Endothelial cell of umbilical vein (primary cell): ENCODE measurements at places on chromosomes 7 and 10. TPM values are rescaled to one million over a fixed set of nuclear protein-coding genes. Genes with fewer than 3 reads are reported as not detected.

ASCC1 gene
- total RNA-seq: 24.9 and 28.2 TPM in 2 replicates

KBTBD2 gene
- 36.6 and 37.0 TPM in 2 replicates for total RNA-seq

FAM237B gene
- not detected in 2 replicates for total RNA-seq

KLHDC10 gene
- 28.6 and 31.3 TPM in 2 replicates for total RNA-seq

UNCX gene
- not detected in 2 replicates for total RNA-seq

PALD1 gene
- total RNA-seq: 62.1 and 73.3 TPM in 2 replicates

CACNA2D1 gene
- 38.6 and 42.1 TPM in 2 replicates for total RNA-seq

ZDHHC16 gene
- total RNA-seq: 52.0 and 53.2 TPM in 2 replicates

PON1 gene
- not detected in 2 replicates for total RNA-seq

SPDYE2 gene
- not detected in 2 replicates for total RNA-seq

DNA sequence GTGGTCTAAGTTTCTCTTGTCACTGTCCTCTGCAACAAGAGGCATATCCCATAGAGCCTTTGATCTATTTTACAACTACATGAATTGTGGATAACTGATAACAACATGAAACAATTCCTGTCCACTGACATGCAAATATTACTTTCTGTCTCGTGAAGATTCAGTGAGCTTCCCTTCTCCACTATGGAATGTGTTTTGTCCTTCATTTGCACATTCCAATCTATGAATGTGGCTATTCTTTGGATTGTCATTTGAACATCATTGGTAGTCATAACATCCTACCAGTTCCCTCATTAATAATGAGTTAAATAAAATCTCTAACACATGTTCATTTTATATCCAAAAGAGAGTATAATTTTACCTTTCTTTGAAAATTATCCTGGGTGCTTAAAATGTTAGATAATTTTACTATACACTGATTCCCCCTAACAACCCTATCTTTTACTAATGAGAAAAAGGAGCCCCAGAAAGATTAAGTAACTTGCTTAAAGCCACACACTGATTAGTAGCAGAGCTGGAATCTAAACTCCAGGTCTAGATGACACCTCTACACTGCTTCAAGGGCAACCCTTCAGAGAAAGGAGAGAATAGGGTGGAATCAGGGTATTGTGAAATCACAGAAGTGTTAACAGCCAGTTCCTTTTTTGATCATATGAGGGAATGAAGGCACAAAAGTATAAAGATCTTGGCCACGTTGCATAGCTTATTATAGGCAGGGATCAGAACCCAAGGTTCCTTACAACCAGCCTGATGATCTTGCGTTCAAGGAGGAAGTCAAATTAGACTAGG is 39.1 kb downstream of the PDE1C start:
- no peaks in the 10 kb centered on the region for H3K36me3 ChIP-seq
- no peaks in the 10 kb centered on the region for H3K4me1 ChIP-seq
- no peaks in the 10 kb centered on the region for H3K27me3 ChIP-seq
- H3K4me3 ChIP-seq: no peak overlapping the region

GRCh38 chr7:99368750-99369389 is 5.7 kb upstream of the ARPC1B start:
- H3K27ac ChIP-seq: no peak overlapping the region
- H3K36me3 ChIP-seq: peaks cover 11% of the 10 kb centered on the region
- H3K4me3 ChIP-seq: no peak overlapping the region
- no peaks in the 10 kb centered on the region for H3K27me3 ChIP-seq
- no peaks in the 10 kb centered on the region for H3K4me1 ChIP-seq

GRCh38 chr7:138513344-138513871 is 53.3 kb downstream of the TRIM24 start:
- H3K4me1 ChIP-seq: no peaks in the 10 kb centered on the region
- DNase-seq: no peak
- no peak overlapping the region for H3K4me3 ChIP-seq
- peaks cover 2% of the 10 kb centered on the region for H3K36me3 ChIP-seq

- H3K27me3 ChIP-seq: no peaks in the 10 kb centered on the region
- H3K4me3 ChIP-seq: peak overlapping the region; percentile 81
- DNase-seq: no peak
- peaks cover 12% of the 10 kb centered on the region for H3K4me1 ChIP-seq
Observed at GRCh38 chr10:14839305-14839695, 1.2 kb downstream of the HSPA14 start.

DNA sequence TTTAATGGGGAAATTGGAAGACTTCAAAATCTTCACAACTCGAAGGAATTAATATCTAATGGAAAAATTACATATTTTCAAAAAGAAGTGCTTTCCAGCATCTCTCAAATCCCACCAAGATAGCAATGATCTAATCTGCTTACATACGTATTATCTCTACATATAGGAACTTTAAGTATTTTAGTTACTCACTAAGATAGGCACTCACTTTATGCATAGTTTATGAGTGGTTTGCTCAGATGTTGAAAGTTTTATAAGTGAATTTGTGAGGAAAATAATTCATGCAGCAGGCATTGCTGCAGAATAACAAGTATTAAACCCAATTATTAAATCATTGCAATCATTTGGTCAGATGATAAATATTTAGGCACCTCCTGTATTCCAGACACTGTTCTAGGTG is 2.3 kb upstream of the CYTH3 start:
- H3K36me3 ChIP-seq: no peaks in the 10 kb centered on the region
- no peak for DNase-seq
- H3K27me3 ChIP-seq: peaks cover 3% of the 10 kb centered on the region
- peaks cover 9% of the 10 kb centered on the region for H3K4me1 ChIP-seq
- no peak overlapping the region for H3K4me3 ChIP-seq

DNA sequence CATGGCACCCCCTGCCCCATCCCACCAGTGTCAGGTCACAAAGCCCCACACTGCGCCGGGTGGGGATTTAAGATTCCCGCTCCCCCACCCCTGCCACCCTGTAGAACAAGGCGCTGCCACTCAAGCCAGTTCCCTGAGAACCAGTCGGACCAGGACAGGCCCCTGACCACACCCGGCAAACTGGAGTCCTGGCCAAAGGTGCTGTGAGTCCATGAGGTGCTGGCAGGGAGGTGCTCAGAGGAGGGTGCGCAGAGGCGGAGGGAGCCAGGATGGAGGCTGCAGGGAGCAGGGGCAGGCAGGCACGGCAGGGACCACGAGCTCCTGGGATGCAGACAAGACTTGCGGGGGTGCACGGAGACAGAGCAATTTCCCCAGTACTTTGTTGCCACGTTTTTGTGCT is 19.7 kb upstream of the GDI2 start:
- peaks cover 4% of the 10 kb centered on the region for H3K27me3 ChIP-seq
- H3K4me3 ChIP-seq: no peak overlapping the region
- no peaks in the 10 kb centered on the region for H3K36me3 ChIP-seq
- H3K27ac ChIP-seq: no peak overlapping the region
- no peak for DNase-seq

DNA sequence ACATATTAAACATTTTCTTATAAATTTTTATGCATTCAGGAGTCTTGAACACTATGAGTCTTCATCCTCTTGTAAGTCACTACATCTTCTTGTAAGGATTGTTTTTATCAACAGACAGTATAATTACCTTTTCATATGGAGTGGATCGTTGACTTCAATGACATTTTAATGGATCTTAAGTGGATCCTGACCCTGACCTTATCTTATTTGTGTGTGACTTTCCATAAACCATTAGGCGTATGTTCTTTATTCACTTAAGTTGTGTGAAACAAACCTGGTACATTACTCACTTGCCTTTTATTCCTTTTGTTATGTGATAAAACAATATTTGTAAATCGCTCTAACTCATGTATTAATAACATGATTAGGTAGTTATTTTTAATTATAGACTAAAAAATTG is 18.5 kb upstream of the SEMA3C start:
- H3K27ac ChIP-seq: no peak overlapping the region
- DNase-seq: no peak
- H3K4me1 ChIP-seq: peaks cover 17% of the 10 kb centered on the region
- H3K4me3 ChIP-seq: no peak overlapping the region
- no peaks in the 10 kb centered on the region for H3K27me3 ChIP-seq

DNA sequence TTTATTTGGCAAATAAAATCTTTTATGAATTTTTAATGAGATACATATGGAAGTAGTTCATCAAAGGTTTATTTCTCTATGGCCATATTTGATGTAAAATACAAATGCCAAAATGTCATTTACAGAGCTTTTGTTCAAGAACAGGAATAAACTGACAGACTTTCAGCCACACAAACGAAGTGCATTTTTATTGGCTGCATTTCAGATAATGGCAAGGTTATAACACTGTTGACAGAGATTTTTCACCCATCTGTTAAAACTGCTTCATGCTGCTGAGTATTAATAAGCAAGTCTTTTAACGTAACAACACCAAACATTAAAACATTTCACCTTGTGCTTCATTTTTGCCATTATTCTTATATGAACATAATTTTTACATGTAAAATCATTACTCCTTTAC is 254.4 kb downstream of the ANKRD7 start:
- H3K36me3 ChIP-seq: no peaks in the 10 kb centered on the region
- no peaks in the 10 kb centered on the region for H3K27me3 ChIP-seq
- no peak overlapping the region for H3K27ac ChIP-seq
- H3K4me3 ChIP-seq: no peak overlapping the region

- H3K27me3 ChIP-seq: peaks cover 9% of the 10 kb centered on the region
- no peaks in the 10 kb centered on the region for H3K36me3 ChIP-seq
- no peak overlapping the region for H3K4me3 ChIP-seq
- H3K27ac ChIP-seq: no peak overlapping the region
- H3K4me1 ChIP-seq: no peaks in the 10 kb centered on the region
Observed at GRCh38 chr7:31688996-31689395, 2.0 kb downstream of the PPP1R17 start.

DNA sequence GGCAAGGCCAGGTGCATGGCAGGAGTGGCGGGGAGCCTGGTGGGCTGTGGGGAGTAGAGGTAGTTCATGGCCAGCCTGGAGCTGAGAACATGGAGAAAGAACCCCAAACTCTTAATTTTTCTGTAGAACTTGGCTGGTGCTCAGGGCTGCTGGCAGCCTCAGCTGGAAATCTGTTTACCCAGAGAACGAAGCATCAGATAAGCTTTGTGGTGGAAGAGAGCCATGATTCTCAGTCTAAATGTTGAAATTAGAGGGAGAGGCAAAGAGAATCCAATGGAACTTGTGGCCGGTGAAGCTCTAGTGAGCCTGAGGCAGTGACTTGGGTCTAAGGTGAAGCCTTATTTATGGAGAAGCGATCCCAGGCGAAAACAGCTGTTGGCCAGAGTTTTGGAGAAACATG is 126.4 kb downstream of the CCDC3 start:
- H3K4me1 ChIP-seq: no peaks in the 10 kb centered on the region
- no peak overlapping the region for H3K4me3 ChIP-seq

DNA sequence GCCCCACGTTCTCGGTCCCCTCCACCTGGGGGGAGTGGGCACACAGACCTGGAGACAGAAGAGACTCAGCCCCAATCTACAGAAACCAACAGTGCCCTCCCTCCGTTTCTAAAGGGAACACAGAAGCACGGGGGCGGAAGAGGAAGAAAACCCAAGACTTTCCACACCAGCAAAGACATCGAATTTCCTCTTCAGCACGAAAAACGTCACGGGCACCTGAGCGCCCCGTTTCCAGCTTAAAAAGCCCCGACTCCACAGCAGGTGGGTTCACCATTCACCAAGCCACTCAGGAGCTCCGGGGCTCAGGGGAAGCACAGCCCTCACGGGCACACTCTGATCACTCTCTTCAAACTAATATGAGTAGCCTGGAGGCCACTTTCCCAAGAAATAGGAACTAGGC is 19.6 kb downstream of the NUDT1 start:
- H3K4me3 ChIP-seq: no peak overlapping the region
- no peaks in the 10 kb centered on the region for H3K36me3 ChIP-seq
- H3K27me3 ChIP-seq: no peaks in the 10 kb centered on the region
